ENCODE measurements at places on chromosomes 1 and 21.

DNA sequence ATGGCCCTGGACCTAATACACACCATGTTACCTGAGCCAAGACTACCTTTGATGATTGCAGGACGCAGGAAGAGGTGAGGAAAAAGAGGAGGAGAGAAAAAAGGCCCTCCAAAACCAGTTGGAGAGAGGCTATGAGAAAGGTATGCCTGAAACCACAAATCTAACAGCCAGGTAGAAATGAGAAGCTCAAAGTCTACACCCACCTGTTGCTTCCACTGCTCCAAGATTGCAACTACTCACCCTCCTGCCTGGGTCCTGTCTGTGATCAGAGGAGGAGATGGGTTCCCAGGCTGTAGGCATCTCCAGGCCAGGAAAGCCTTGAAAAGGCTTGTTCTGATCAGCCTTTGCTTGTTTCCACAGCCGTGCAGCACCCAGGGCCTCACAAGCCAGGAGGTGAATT, 307.8 kb upstream of the USP24 start:
- no peaks in the 10 kb centered on the region for H3K36me3 ChIP-seq
- H3K4me1 ChIP-seq, result no peaks in the 10 kb centered on the region
- no peak overlapping the region for H3K27ac ChIP-seq
- no peak overlapping the region for H3K4me3 ChIP-seq

DNA sequence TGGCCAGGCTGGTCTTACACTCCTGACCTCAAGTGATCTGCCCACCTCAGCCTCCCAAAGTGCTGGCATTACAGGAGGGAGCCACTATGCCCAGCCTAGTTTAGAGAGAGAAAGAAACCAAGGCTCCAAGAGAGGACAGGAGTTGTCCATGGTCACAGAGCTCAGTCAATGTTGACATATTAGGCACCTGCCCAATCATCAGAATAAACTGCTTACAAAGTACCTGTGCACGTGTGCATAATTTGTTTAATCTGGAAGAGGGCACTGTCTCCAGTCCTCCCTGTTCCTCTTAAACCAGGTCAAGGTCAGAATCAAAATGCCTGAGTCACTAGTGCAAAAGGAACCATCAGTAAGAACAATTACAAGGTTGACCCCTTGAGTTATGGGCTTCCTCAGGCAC, 20.3 kb upstream of the MPZL1 start:
- peaks cover 8% of the 10 kb centered on the region for H3K4me1 ChIP-seq
- peaks cover 8% of the 10 kb centered on the region for H3K27me3 ChIP-seq
- H3K27ac ChIP-seq, result no peak overlapping the region
- DNase-seq, result no peak

DNA sequence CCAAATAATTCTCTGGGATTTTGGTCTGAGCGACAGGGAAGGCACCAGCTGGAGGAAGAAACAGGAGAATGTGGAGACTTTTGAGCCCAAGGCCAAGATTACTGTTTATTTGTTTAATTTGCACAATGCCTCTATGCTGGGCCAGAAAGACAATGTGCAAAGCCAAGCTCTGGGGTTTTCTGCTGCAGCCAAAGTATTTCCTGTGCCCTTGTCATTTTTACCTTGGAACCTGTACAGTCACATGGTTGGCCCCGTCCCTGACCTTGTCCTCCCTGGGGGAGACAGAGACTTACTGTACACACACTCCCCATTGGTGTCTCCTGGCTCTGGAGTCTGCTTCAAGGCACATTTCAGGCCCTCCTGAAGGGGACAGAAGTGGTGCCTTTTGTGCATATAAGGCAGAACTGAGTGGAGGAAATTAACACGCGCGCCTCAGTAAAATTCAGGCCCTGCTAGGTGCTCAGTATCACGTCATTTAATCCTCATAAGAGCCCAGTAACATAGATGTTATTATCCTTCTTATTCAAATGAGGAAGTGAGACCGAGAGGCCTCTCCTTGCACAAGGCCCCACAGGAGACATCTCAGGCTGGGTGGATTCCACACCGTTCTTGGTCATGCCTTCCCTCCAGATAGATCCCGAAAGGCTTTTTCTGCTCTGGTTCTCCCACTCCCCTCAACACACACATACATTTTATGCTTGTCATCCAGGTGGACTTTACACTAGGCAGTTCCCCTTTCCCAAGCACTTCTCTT, 21.1 kb downstream of the C1orf115 start:
- H3K4me3 ChIP-seq, result no peak overlapping the region
- H3K36me3 ChIP-seq, result no peaks in the 10 kb centered on the region
- no peaks in the 10 kb centered on the region for H3K27me3 ChIP-seq
- no peaks in the 10 kb centered on the region for H3K4me1 ChIP-seq

- peaks cover 37% of the 10 kb centered on the region for H3K4me1 ChIP-seq
- DNase-seq, result no peak
- no peak overlapping the region for H3K27ac ChIP-seq
- H3K27me3 ChIP-seq, result no peaks in the 10 kb centered on the region
Observed at GRCh38 chr1:179038528-179039281, 13.0 kb downstream of the FAM20B start.

DNA sequence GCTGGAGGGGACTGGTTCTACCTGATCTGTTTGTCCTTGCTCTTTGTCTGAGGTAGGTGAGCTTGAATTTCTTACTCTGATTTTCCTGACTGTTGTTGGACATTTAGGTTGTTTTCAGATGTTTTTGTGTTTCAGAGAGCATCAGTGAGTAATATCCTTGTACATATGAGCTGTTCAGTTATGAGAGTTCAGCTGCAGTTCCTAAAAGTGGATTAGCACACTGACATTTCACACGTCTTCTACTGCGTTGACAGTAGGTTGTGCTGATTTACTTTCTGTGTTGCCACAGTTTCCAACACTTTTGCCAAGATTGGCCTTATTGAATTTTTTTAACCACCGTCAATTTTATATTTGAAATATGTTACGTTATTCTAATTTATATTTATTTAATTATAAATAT, 27.7 kb downstream of the CXADR start:
- no peak overlapping the region for H3K27ac ChIP-seq
- peaks cover 36% of the 10 kb centered on the region for H3K4me1 ChIP-seq
- peaks cover 17% of the 10 kb centered on the region for H3K36me3 ChIP-seq
- H3K27me3 ChIP-seq, result no peaks in the 10 kb centered on the region
